ENCODE measurements at places on chromosomes 1 and 21.

DNA sequence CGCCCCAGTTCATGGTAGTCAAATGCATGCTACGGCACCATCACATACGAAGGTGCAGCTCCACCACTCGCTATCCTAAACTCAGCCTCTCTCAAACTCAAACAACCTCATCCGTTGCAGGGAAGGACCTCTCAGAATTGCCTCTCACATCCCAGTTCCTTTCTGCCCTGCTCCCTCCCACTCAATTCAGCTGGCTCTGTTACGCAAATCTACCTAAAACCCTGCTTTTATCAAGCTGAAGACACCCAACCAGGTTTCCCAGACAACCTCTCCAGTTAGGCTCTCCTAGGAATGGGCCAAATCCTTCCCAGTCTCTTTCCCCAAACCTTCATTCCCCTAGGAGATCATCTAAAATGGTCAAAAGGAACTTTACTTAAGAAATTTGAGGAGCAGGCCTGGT lies 62.9 kb downstream of the CLSTN1 start:
- DNase-seq = no peak

DNA sequence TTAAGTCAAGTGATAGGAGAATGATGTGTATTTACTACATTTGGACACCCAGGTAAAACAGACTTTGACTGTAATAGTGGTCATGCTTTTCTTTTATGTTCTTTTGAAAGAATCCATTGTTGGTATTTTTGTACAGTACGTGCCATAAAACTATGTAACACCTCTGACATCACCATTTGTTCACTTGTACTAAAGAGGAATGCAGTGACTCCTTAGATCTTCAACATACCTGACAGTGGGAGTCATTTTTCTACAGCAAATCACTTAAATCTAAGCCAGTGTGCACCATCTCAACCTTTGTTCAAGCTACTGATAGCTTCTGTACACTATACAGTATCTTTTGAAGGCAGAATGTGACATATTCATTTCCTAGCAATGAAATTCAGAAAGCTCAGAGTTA lies 6.3 kb upstream of the PLD5 start:
- DNase-seq = no peak

- DNase-seq = no peak
Observed at GRCh38 chr1:89873770-89874169, 52.9 kb downstream of the LRRC8D start.

- no peak for DNase-seq
Observed at GRCh38 chr1:229268505-229268904, 2.4 kb upstream of the RAB4A start.

DNA sequence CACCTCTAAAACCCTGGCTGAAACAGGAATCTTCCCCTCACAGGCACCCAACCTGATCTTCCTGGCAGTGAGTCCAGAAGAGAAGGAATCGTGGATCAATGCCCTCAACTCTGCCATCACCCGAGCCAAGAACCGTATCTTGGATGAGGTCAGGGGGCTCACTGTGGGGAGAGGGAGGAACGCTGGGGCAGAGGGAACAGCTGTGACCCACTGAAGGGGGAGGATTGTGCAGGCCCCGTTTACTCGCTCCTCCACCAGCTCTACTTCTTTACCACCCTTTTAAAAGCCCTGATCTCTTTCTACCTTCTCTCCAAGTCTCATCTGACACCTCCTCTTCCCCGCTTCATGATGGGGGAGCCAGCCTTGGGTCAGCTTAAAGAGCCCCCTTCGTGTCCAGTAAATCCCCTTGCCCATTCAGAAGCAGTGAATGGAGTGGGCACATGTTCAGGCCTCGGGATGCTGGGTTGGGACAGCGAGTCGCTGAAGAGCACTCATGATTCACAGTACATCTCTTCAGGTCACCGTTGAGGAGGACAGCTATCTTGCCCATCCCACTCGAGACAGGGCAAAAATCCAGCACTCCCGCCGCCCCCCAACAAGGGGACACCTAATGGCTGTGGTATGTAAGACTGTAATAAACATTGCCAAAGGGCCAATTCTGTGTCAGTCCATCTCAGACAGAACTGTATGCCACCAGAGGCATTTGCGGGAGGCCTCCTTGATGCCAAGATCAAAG lies 7.3 kb downstream of the PLEKHO1 start:
- DNase-seq = no peak

GRCh38 chr1:35278886-35279554 lies 10.5 kb downstream of the ZMYM4 start:
- DNase-seq = no peak

DNA sequence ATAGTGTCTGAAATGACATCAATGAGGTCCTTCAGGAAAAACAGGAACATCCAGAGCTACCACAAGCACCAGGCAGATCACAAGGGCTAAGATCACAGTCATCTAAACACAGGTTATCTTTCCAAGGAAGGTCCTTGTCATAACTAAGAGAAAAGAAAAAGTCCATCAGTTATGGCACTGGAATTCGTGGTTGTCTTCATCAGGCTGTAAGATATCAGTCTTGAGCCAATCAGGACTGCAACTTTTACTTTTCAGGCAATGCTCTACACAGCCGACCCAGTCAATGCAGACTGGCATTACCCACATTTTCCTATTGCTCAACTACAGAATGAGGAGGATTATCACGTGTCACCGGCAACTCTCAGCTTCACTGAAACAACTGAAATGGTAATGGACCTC lies 26.4 kb downstream of the SORT1 start:
- DNase-seq = no peak

GRCh38 chr21:26179501-26179900 lies 8.9 kb upstream of the APP start:
- no peak for DNase-seq

- DNase-seq = no peak
Observed at GRCh38 chr1:86823821-86824500, 90.0 kb downstream of the SELENOF start.

- no peak for DNase-seq
Observed at GRCh38 chr1:214637722-214638458, 34.9 kb downstream of the CENPF start.

- no peak for DNase-seq
Observed at GRCh38 chr1:67532452-67533216, 102.4 kb upstream of the SERBP1 start.

- no peak for DNase-seq
Observed at GRCh38 chr1:188194916-188195315, 1366.2 kb downstream of the PLA2G4A start.

DNA sequence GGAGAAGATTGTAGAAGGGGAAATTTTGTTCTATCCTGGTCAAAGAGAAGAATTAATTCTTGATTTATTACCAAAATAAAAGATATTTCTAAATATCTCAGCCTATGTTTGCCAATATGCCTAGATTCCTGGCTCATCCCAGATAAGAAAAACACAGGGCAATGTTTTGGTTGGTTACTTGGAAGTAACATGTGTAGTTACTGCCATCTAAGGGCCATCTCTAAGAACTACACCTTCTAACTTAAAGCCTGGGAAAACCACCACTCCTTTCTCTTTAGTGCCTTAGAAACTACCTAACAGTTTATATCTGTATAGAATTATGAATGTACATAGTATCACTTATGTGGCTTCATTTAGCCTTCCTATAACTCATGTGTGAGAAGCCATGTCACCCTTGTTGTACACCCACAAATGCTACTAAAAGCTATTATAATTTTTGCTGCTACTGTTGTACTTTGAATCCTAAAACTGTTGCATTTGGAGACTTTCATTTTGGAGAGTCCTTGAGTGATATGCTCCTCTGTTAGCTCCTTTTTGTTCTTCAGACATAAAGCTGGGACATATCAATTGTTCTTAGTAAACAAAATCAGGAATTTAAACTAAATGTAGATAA lies 4.5 kb downstream of the AIM2 start:
- DNase-seq = no peak

DNA sequence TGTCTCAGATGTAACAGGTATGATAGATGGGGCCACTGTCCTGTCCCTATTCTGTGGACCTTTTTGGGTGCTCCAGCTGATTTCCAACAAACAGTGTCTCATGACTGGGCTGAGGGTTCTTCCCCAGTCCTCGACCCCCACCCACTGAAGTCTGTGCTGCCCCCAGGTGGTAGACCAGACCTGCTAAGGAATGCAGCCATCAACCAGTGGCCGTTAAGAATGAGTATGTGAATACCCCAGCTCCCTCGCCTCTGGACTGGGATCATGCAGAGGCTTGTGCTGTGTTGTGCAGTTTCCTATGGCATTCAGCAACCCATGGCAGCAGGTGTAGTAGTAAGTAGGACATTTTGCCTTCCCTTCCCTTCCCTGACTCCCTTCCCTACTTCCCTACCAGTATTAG lies 183.1 kb upstream of the KAZN start:
- no peak for DNase-seq

GRCh38 chr1:5513846-5514526 lies 478.2 kb downstream of the NPHP4 start:
- DNase-seq = no peak

DNA sequence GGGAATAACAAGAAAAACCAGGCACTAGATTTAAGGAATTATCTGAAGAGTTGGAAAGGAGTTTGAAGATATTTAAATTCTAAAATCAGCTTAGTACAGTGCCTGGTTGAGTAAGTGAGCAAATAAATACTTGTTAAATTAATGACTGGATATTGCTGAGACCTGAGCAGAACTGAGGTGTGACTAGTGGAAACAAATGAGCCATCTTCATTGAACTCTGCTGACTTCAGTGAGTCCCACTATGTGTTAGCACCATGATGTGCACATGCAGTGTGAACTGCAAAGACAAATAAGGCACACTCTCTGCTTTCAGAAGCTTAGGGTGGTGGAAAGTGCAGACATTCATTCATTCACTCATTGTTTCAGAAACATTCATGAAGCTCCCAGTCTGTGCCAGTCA lies 48.7 kb downstream of the ELAPOR1 start:
- no peak for DNase-seq

- DNase-seq = no peak
Observed at GRCh38 chr1:55252942-55253589, 37.9 kb upstream of the USP24 start.

DNA sequence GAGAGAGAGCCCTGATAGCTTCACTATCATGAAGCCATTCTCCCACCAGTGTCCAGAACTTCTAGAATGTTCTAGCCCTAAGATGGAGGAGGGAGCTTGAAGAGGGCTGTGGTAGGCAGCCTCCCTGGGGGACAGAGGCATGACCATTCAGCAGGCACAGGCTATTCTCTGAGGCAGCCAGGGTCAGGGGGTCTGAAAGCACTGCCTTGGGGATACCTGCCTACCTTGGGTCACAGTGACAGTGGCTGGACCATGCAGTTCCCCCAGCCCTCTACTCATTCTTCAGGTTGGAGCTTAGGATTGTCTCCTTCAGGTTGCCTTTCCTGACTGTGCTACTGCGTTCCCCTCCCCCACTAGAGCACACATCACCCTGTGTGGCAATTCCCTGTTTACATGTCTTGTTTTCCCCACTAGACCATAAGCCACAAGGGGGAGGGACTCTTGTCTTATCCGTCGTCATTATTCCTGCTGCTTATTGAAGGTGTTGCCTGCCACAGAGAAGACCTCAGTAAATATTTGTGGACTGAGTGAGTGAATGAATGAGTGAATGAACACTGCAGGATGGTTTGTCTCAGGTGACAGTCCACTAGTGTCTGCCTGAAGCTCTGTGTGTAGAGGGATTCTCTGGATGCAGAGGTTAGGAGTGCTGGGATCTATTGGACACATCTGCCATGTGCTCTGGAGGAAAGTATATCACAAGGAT lies 5.2 kb downstream of the ZDHHC18 start:
- no peak for DNase-seq

- DNase-seq = no peak
Observed at GRCh38 chr1:244327533-244327932, 124.2 kb downstream of the ADSS2 start.

All from stimulated activated CD4-positive, alpha-beta T cell treated with anti-CD3 and anti-CD28 coated beads, TNF-alpha, amount 100 ng/mL, for 1 hour (primary cell).